Cardiac ventricle fibroblast (primary cell): ENCODE measurements at places on chromosomes 1 and 21. TPM values are rescaled to one million over a fixed set of nuclear protein-coding genes. Genes with fewer than 3 reads are reported as not detected.

The TCHHL1 gene
- not detected in 2 replicates for total RNA-seq

The CD58 gene
- 11.0 and 12.4 TPM in 2 replicates for total RNA-seq

The NOTCH2 gene
- total RNA-seq = 67.0 and 68.6 TPM in 2 replicates

The ELOVL1 gene
- 33.8 and 52.2 TPM in 2 replicates for total RNA-seq

The GUCA2A gene
- not detected in 2 replicates for total RNA-seq

The CENPS gene
- total RNA-seq = 2.1 and 8.5 TPM in 2 replicates

The FAM72C gene
- total RNA-seq = 0.87 and 1.5 TPM in 2 replicates

The PRAMEF20 gene
- total RNA-seq = not detected in 2 replicates
